Esophagus squamous epithelium (tissue), 5 donors: ENCODE measurements at places on chromosomes 2 and 18.
A peak's percentile ranks its signal among the peaks of the same experiment; 100 is the strongest.

DNA sequence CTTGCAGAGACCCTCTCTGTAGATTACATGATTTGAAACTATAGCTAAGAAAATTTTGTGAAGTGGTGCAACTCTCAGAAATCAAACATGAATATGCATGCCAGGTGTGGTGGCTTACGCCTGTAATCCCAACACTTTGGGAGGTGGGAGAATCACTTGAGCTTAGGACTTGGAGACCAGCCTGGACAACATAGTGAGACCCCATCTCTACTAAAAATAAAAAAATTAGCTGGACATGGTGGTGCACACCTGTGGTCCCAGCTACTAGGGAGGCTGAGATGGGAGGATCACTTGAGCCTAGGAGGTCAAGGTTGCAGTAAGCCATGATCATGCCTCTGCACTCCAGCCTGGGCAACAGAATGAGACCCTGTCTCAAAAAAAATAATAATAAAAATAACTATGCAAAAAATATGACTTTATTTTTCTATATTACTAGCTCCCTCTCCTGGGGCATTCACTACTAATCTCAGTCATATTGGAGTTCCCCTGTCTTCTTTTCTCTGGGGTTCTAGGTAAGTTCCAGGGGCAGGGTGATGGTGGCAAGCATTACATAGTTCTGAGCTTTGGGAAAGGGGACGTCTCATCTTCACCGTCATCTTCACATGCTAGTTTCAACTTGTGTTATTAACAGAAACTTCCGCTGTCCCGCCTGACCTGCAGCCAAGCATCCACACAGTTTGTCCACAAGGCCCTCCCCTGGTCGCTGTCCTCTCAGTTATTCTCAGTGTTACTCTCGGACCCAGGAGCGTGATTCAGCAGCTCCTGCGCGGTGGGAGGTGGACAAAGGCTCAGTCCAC, 96.8 kb upstream of the MBOAT2 start:
- DNase-seq = no peak

DNA sequence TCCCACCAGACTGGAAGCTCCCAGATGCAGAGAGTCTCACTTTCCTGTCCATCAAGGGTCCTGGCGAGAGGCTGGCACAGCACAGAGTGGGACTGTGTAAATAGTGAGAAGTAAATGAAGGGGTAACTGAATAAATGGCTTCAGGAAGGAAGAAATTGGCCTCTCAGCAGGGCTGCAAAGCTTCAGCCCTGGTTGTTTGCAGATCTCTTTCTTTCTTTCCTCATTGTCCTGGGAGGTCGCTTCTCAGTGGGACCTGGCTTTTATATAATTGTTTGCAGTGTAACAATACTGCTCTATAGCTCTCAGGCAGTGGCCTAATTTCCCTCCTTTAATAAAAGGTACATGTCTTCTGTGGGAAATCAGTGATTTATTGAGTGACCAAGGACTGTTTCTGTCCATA, 74.9 kb upstream of the GPR45 start:
- DNase-seq = no peak

DNA sequence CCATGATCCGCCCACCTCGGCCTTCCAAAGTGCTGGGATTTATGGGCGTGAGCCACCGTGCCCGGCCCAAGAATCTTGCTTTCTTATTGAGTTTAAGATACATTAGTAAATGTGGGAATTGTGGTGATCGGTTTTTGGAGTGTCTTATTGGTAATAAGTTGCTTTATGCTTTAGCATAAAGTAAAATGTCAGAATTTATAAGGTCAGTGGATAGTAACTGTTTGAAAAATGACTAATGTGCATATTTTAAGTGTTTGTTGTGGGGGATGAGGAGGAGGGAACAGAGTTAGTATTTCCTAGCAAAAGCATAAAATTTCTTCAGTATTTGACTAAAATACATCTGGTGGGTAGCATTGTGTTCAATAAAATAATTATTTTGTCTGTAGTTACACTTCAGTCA, 77.4 kb downstream of the SLC39A10 start:
- no peak for DNase-seq

DNA sequence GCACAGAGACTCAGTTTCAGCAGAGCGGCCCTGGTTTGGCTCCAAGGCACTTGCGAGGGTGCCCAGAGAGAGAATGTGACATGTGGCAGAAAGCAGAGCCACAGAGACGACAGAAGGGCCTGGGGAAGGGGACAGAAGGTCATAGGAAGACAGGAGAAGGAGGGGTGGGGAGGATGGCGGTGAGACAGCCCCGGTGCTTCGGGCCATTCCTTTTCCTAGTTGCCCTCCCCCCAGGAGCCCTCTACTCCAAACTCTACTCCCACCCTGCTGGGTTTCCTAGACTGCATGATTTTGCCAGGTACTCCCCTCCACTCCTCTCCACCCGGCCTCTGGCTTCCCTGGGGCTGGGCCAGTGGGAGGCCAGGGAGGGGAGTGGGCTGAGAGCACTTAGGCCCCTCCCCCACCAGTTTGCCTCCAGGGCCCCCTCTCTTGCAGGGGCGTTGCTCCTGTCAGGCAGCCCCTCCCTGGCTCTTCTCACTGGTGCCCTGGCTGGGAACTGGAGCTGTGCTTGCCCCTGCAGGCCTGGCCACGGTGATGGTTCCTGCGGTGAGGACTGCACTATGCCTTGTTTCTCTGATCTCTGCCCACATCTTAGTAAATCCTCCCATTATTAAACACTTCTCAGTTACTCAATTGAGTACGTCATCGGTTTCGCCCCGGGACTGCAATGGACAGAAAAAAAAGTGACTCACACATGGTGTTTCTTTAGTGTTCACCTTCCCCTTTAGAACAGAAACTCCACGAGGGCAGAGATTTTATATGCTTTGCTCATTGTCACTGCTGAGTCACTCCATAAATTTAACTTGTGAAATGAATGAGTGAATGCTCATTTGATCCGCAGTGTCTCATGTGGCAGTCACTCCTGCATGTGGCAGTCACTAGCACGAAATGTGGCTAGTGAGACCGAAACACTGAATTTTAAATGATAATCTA, 58.7 kb upstream of the SP3 start:
- DNase-seq = peak; percentile 3

DNA sequence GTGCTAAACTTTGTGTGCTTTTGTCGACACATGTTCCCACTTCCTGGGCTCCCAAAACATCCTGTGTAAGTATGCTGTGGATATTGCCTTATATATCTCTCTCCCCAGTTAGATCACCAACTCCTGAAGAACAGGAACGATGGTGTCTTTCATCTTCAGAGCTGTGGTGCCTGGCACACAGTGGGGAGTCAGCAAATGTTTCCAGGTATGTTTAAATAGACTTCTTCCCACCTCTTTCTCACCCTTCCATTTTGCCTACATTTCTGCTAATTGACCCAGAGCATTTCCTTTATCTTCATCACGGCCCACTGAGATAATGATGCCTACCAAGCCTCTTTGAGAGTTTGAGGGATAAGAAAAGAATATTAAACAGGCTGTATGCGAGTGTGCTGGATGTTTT, 60.7 kb downstream of the RND3 start:
- no peak for DNase-seq

DNA sequence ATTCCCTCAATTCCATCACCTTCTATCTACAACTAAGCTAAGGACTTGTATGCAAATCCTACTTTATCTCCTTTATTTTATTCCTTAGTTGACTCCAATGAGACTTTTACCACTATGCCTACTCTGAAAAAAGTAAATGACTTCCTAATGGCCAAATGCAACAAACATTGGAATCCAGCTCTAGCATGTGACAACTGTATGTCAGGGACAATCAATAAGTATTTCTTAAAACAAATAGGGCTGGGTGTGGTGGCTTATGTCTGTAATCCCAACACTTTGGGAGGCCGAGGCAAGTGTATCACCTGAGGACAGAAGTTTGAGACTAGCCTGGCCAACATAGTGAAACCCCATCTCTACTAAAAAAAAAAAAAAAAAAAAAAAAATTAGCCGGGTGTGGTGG, 21.8 kb downstream of the METTL4 start:
- no peak for DNase-seq

DNA sequence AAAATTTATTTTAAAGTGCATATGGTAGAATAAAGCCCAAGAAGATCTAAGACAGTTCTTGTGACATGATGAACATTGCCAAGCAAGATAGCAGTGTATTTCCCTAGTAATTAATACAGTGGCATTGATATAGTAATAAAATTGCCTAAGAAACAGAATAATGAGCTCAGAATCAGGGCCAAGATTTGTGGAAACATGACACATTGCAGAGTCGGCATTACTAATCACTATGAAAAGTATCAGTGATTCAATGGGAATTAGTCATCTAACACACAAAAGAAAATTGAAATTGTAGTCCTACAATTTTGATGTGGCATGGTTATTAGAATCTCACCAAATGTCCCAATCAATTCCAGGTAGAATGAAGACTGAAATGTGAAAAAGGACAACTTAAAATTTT, 243.0 kb upstream of the CYRIA start:
- no peak for DNase-seq

GRCh38 chr18:9521770-9522169, 46.5 kb downstream of the RALBP1 start:
- DNase-seq = no peak

GRCh38 chr2:47043891-47044239, 111.2 kb downstream of the STPG4 start:
- DNase-seq = no peak
